ENCODE measurements at places on chromosomes 13 and 19. TPM values are rescaled to one million over a fixed set of nuclear protein-coding genes. Genes with fewer than 3 reads are reported as not detected.

- no peak for DNase-seq
Measured at GRCh38 chr19:48361912-48362311, 1.8 kb downstream of the TMEM143 start.

- no peak for DNase-seq
Measured at GRCh38 chr13:73717632-73718031, 416.6 kb downstream of the KLF12 start.

GRCh38 chr13:85671336-85671735 lies 127.9 kb downstream of the SLITRK6 start:
- DNase-seq, result no peak

DNA sequence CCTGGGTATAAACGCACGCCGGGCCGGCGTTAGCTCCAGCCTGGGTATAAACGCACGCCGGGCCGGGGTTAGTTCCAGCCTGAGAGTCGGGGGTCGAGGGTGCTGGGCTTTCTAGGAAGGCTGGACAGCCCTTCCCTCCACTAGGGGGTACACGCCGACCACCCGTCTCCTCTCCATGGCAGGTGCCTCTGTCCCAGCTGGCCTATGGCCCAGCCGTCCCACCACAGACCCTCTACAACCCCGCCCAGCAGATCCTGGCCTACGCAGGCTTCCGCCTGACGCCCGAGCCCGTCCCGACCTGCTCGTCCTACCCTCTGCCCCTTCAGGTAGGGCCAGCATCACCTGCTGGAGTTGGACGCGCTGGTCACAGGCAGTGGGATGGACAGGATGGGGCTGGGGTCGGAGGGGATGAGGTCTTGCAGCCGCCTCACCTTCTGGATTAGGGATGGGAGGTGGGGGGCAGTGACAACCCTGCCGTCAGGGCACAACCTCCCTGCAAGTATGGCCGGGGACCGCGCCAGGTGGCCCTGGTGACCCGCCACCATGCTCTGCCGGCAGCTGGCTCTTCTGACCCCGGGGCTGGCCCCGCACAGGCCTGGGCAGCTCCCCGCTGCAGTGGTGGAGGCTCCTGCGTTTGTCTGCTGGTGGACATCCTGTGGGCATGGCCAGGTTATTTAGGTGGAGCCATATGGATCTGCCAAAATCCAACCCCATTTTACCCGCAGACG lies 45.8 kb downstream of the TMEM255B start:
- DNase-seq, result no peak

GRCh38 chr19:44111910-44112463 lies 1.2 kb upstream of the ZNF225 start:
- DNase-seq, result no peak

Gene TBXA2R
- total RNA-seq, result not detected

DNA sequence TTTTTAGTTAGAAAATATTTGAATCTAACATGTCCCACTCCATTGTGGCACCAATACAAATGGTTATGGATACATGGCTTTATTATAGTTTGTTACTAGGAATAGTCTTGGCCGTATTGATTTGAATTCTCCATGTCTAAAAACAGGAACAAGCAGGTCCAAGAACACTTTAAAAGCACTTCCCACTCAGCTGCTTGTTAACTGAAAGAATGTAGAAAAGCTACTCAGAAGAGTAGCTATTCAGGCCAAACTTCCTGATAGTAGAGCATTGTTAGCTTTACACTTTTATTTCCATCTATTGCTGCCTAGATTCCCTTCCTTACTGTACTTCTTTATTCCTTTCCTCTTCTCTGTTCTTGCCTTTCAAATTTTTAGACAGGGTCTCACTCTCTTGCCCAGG lies 6.9 kb downstream of the PIBF1 start:
- no peak for DNase-seq

DNA sequence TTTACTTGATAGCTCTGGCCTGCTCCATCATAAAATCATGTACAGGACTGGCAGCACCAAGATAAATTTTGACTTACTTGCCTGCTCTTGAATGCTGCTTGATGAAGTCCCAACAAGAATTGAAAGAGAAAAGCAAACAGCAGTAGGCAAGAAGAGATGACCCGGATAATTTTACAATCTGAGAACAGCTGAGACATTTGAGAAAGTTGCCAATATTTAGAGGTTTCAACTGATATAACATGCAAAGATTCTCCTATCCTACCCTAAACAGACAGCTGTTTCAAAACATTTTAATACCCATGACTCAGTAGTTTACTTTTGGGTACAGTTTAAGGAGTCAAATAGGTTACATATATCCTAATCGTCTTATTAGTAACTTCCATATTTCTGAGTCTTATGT lies 5.9 kb downstream of the FRY start:
- no peak for DNase-seq

DNA sequence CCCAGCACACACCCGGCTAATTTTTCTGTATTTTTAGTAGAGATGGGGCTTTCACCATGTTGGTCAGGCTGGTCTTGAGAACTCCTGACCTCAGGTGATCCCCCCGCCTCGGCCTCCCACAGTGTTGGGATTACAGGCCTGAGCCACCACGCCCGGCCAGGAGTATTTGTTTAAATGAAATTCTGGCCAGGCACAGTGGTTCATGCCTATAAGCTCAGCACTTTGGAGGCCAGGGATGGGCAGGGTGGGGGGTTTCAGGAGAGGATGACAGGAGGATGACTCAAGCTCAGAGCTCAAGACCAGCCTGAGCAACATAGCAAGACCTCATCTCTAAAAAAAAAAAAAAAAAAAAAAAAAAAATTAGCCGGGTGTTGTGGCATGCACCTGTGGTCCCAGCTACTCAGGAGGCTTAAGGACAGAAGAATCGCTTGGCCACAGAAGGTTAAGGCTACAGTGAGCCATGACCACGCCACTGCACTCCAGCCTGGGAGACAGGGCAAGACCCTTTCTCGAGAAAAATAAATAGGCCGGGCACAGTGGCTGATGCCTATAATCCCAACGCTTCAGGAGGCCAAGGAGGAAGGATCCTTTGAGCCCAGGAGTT lies 8.2 kb upstream of the DHDH start:
- DNase-seq, result no peak

DNA sequence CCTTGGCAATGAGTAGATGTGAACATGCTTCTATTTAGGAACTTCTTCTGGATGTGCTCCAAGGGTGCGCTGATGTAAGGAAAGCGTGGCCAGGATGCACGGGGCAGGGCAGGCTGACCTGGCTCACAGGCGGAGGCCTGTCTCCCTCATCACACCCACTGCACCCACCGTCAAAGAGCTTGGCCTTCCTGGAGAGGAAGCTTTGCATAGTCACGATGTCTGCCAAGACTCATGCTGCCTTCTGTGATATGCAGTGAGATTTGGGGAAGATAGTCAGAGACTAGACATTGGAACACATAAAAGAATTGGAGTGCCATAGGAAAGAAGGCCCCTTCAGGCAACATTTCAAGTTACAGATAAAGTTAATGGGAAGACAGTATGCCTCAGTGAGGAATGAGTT lies 82.0 kb downstream of the MYO16 start:
- no peak for DNase-seq

DNA sequence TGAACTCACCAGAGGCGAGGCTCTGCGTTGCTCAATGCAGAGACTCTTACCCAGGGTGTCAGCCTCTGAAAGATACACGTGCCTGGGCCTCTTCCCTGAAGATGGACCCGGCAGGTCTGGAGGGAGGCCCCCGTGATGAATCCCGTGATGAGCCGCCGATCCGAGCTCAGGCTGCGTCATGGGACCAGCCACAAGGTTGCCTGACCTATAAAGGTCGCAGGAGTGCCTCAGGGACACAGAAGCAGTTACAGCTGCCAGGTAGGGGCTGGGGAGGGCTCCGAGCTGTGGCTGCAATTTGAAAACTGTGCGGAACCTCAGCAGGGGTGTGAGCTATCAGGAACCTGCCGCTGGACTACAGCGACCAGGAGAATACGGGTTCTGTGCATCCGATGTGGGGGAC lies 10.5 kb upstream of the ATP11A start:
- DNase-seq, result no peak

DNA sequence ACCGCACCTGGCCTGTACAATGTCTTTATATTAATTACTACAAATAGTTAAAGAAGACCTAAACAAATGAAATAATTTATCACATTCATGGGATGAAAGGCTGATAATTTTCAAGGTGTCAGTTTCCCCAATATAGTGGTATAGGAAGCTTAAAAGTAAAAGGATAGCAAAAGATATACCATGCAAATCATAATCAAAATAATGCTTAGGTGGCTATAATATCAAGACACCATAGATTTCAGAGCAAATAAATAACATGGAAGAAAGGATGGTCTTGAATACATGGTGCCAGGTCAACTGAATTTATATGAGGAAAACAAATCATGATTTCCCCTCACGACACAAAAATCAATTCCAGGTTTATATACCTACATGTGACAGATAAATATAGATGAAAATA lies 4.8 kb downstream of the ZNF790 start:
- no peak for DNase-seq

- DNase-seq, result peak; percentile 41
Measured at GRCh38 chr13:27168906-27169657, 2.5 kb downstream of the USP12 start.

- no peak for DNase-seq
Measured at GRCh38 chr19:44626048-44626624, 12.8 kb downstream of the IGSF23 start.

DNA sequence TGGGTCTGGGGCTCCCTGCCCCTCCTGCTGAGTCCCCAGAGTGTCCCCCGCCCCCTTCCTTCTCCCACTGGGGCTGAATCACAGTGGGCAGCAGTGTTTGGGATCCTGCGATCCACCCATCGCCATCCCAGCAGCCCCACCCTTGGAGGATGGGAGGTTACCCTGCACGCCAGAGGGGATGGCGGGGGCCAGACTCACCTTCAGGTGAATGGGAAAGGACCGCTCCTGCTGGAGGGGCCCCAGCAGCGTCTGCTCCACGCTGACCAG lies 569 bp downstream of the DLEU7 start:
- no peak for DNase-seq

GRCh38 chr19:632579-633067 lies 714 bp downstream of the POLRMT start:
- peak; percentile 78 for DNase-seq

DNA sequence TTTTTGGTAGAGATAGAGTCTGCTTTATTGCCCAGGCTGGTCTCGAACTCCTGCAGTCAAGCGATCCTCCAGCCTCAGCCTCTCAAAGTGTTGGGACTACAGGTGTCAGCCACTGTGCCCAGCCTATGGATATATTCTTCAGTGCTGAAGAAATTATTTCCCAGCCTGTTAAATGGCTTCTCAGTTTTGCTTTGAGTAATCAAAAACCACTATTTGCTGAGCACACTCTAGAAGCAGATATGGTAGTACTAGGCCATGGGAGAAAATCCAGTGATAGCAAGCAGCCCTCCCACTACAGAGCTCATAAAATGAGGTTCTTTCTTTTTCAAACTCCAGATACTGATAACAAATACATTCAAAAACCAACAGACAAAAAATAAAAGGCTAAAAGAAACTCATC lies 80.6 kb upstream of the CLDN10 start:
- no peak for DNase-seq

Gene IFNL1
- not detected for total RNA-seq

DNA sequence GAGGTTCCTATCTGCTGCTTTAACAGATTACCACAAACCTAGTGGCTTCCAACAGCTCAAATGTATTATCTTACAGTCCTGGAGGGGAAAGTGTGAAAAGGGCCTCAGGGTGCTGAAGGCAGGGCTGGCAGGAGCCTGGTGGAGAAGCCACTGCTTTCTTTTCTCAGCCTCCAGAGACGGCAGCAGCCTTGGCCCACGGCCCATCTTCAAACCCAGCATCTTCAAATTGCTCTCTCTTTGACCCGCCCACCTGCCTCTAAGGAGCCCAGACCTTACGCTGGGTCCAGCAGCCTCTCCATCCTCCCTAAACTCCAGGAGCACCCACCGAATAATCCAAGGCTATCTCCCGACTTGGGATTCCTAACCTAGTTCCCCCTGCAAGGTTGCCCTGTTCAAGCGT lies 35.6 kb downstream of the C13orf46 start:
- DNase-seq, result no peak

Gene KIR2DL1
- not detected for total RNA-seq

Gene ANKRD24
- 6.4 TPM for total RNA-seq

GRCh38 chr19:1789261-1790041 lies 22.6 kb downstream of the ATP8B3 start:
- DNase-seq, result no peak

Gene EFNB2
- total RNA-seq, result 77.7 TPM

DNA sequence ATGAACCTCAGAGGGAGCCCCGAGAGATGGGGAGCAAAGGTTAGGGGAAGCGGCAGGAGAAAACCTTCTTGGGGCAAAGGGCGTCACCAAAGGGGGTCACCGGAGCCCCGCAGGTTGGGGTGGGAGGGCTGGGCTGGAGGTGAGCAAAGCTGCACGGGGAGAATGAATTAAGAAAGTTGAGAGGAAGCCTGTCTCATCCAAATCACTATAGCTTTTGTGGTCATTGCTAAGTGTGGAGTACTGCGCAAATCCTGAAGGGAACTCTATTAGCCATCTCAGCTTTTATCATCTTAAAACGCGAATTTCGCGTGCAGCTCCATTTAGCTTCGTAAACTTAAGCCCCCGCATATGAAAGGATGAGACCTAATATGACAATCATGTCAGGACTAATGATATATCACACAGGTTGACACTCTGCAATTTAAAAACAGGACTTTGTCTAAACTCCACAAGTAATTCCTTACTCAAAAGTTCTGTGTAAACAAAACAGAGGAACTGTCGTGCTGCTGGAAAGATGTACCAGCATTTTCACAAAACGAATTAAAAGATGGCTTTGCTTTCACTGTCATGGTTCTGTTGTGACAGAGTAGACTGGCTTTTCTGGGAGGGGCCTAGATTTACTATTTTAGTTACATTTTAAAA lies 631 bp downstream of the LACC1 start:
- no peak for DNase-seq

DNA sequence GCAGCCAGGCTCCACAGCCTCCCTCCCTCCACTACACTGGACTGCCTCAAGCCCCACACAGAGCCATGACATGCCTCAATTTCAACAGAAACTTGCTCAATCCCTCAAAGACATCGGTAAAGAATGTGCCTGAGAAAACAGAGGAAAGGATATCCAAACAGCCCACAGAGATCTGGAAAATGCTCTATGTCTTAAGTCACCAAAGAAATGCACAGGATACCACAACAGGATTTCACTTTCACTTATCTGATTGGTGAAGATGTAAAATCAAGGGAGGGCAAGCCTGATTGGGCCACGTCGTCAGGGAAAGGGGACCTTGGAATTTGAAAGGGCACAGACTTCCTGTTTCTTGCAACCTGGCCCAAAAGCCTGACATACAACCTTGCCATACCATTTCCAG lies 14.2 kb downstream of the CACNA1A start:
- no peak for DNase-seq
